ENCODE measurements at places on chromosomes 12 and 14.
A peak's percentile ranks its signal among the peaks of the same experiment; 100 is the strongest.

GRCh38 chr12:44000309-44000952 lies 164.6 kb downstream of the TMEM117 start:
- peak; percentile 6 for DNase-seq

DNA sequence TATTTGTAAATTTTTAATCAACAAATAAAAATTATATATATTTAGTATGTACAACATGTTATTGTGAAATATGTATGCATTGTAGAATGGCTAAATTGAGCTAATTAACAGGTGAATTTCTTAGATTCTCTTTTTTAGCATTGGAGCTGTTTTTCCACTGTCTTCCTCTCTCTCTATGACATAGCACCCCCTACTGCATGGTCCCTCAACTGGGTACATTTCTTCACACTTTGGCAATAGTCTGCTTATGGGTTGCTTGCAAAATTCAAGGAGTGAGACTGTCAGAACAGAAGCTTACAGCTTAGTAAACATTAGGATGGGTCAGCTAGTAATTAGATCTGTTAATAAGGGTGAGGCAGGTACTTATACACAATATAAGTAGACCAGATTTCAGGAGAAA lies 658.5 kb upstream of the MGAT4C start:
- DNase-seq, result no peak

DNA sequence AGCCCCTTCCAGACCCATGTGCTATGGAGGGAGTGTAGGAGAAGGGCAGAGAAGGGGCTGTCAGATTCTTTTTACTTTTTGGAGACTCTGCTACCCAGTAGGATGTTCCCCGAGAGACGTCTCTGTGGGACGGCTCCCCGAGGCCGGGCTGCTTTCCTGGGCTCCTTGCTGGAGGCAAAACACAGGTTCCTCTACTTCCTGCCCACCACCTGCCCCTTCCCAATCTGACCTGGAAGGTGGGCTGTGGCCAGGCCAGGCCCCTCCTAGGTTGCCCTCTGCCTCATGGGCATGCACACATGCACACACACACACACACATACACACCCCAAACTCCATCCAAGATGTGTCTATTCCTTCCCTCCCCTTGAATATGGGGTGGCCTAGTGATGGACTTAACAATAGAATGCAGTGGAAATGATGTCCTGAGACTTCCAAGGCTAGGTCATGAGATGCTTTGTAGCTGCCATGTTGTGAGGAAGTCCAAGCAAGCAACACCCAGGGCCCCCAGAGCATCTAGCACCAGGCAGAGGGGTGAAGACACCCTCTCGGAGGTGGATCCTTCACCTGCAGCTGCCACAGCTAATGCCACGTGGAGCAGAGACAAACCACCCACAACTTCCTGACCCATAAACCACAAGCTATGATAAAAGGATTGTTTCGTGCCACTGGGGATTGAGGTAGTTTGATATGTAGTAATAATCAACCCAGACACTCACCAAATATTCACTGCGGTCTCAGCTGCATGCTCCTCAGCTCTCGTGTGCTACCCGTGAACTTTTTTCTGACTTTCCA lies 1.6 kb upstream of the ASB2 start:
- peak; percentile 74 for DNase-seq

DNA sequence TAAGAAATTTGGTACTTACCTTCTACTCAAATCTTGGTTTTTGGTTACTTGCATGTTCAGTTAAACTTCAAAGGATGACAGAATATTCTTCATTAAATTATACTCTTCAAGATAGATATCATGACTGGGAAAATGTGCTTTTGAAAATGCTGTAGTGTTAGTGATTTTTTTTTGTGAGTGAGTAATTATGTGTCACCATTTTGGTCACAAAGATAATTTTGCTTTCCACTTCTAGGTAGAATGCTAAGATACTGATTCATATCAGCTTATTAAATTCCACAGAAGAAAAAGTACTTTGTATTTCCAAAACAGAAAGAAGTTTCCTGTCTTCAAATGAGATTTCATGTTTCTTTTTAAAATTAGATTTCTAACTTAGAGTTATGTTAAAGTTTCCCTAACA lies 61.2 kb downstream of the ATXN7L3B start:
- no peak for DNase-seq

DNA sequence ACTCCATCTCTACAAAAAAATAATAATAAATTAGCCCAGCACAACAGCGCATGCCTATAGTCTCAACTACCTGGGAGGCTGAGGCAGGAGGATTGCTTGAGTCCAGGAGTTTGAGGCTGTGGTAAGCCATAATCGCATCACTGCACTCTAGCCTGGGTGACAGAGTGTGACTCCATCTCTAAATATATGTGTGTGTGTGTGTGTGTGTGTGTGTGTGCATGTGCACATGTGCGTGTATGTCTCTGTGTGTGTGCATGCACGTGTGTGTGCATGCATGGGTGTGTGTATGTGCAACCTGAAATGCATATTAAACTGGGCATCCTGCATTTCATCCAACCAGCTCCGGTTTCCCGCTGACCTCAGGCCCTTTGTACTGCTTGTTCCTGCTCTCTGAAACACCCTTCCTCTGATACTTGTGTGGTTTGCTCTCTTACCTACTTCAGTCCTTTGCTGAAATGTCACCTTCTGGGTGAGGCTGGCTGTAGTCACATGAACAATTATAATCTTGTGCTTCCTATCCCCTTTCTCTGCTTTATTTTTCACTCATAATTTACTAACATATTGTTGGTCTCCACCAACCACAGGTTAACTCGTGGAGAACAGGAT lies 46.9 kb downstream of the PHLDA1 start:
- DNase-seq, result no peak

- no peak for DNase-seq
Observed at GRCh38 chr12:18428416-18428815, 167.1 kb downstream of the PIK3C2G start.

DNA sequence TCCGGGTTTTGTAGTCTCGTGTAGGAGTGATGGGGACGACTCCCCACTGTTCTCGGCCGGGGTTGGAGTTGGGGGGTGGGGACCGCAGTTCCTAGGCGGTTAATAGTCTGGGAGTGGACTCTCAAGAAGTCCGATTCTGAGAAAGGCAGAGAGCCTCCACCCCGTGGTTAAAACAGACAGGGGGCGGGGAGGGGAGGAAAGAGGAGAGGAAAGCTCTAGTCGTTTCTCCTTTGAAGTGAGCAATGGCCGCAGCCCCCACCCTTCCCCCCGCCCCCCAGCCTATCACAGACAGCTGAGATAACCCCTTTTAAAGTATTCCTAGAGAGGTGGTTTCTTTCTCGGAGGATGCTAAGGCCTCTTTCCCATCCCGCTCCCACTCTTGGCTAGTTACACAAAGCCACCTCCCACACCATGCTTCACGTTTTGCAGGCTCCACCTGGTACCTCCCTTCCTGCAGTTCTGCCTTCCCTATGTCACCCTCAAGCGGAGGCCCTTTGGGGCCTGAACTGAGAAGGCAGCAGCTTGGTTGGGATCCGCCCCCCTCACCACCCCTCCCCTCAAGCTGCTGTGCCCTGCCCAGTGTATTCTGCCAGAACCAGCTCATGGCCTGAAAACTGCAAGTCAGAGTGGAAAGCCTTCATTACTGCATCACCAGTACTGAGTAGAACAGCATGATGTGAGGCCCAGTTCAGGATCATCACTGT lies 853 bp downstream of the USP5 start:
- DNase-seq, result peak; percentile 72

- DNase-seq, result no peak
Observed at GRCh38 chr14:71907793-71908515, 24.3 kb upstream of the RGS6 start.

DNA sequence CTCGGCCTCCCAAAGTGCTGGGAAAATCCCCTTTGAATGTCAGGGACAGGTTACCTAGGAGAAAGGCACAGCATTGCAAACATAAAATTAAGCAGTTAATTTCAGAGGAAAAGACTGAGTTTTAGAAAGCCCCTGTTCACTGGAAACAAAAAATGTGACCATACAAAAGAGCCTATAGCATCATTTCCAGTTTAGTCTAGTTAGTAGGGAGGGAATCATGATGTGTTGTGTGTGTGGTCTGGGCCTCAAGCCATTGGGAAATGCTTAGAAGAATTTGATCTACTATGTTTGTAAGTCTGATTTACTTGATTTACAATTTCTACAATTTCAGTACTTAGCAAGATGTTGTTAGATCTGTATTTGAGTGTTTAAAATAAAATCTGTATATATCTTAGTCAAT lies 47.1 kb upstream of the RERG start:
- DNase-seq, result no peak

DNA sequence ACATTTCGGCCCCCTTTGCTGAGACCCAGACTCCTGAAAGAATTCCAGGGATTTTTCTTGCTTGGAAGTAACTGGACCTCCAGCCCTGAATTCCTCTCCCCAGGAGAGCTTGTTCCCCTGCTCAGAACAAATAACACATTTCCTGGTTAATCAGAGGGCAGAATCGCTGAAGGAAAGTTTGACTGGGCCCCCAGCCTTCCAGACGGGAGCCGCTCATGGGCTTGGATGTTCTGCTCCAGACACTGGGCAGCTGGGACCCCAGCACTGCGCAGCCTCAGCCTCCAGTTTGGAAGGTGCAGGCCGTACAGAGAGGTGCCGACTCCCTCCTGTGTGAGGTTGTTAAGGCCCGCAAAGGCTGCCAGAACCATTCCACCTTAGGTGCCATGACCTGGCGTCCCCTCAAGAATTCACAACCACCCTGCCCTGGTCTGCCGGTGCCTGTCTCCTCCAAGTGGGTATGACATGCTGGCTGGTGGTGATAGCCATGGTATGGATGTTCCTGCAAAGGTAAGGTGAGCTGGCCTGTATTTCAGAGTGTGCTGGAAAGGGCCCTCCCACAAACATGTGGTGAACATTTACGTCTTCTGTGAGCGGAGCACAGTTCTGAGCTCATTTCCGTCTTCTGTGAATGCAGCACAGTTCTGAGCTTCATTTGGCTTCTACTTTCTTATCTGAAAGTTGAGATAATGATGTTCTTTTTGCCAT lies 5.1 kb upstream of the LTBP2 start:
- no peak for DNase-seq

GRCh38 chr12:116291218-116291617 lies 13.7 kb upstream of the MED13L start:
- DNase-seq, result no peak

DNA sequence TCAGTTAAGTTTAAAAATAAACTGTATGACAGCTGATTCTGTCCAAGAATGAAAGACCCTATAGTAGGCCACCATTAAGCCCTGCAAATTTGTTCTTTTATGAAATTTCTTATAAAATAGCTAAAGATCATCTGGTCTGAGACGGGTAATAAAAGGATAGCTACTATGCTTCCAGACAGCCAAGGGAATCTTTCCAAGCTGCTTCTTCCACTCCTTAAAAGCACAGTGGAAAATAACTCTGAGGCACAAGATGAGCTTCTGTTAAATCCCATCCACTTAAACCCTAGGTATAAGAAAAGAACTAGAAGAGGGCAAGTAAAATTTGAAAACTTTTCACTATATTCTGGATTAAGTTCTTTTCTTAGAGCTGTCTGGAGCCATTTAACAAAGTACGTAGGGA lies 194.3 kb downstream of the CAPZA3 start:
- DNase-seq, result no peak

DNA sequence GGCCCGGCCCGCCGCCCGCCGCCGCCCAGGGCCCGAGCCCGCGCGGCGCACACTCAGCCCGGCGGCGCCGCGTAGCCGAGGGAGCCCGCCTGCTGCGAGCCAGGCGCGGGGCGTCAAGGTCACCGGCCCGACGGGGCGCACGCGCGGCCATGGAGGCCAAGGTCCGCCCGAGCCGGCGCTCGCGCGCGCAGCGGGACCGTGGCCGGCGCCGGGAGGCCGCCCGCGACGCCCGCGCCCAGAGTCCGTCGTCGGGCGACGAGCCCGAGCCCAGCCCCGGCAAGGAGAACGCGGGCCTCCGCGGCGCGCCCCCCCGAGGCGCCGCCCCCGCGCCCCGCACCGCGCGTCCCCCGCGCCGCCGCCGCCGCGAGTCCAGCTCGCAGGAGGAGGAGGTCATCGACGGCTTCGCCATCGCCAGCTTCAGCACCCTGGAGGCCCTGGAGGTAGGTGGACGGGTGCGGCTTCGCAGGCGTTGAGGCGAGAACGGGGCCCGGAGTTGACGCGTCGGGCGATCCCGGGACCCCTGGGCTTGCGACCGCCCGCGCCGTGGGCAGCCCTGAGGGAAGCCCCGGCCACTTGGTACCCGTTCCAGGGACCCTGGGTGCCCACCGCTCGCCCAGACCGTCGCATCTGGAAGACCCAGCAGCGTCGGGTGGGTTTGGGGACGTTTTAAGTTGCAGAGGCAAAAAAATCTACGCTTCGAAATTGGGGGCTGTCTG lies 629 bp downstream of the FBRSL1 start:
- no peak for DNase-seq

- DNase-seq, result no peak
Observed at GRCh38 chr12:5000658-5001385, 42.9 kb upstream of the KCNA5 start.

- no peak for DNase-seq
Observed at GRCh38 chr12:117904051-117904450, 64.7 kb downstream of the KSR2 start.

- no peak for DNase-seq
Observed at GRCh38 chr12:109871668-109872314, 8.6 kb downstream of the GLTP start.

DNA sequence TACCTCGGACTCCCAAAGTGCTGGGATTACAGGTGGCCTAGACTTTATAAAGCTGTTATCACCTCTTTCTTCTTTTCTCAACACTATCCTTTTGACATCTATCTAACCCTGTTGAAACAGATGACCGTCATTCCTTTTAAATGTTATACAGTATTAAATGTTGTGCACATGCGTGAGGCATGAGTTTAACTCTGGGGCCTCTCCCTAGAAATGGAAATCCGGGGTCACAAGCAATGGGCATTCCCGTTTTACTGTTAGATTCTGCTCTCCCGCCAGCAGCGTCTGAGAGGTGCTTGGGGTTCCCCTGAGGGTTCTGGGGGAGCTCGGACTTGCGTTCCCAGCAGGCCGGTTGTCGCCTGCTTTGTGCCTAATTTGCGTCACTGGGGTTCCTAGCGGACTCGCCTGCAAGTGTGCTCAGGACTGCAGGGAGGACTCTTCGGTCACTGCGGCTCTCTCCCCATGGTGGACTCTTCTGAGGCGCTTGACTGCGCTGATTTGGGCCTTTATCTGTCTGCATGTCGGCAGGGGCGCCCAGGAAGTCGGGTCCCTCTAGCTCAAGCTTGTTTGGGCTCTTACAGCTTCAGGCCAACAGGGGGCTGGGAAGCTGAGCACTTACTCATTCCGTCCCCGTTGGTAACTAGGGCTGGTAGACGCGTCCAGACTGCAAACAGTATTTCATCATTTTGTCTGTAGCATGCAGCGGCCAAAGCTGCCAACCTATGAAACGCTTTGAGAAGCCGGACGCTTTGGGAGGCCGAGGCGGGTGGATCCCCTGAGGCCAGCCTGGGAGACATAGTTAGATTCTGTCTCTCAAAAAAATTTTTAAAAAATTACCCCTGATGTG lies 1.2 kb upstream of the RAN start:
- peak; percentile 70 for DNase-seq

- DNase-seq, result no peak
Observed at GRCh38 chr14:36521598-36522345, 1.7 kb upstream of the NKX2-1 start.

- DNase-seq, result no peak
Observed at GRCh38 chr14:22820731-22821130, 5.5 kb upstream of the SLC7A7 start.

DNA sequence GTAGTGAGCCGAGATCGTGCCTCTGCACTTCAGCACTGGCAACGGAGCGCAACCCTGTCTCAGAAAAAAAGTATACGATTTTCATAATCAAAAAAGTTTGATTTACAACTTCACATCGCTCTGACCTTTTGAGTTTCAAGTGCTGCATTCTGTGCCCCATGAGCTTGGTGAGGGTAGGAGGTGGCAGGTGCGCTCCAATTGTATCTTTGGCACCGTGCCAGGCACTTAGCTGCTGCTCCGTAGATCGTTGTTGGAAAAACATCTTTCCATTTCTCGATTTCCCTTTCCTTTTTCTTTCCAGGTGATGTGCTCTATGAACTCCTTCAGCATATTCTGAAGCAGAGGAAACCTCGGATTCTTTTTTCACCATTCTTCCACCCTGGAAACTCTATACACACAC lies 203.7 kb downstream of the ETV6 start:
- DNase-seq, result no peak
